Stimulated activated CD4-positive, alpha-beta T cell treated with anti-CD3 and anti-CD28 coated beads, Interleukin-4, amount 100 ng/mL, for 48 hours (primary cell): ENCODE measurements at places on chromosomes 5 and 9.

- no peak for DNase-seq
These were observed 3.7 kb downstream of the LSM11 start for GRCh38 chr5:157747173-157747740.

DNA sequence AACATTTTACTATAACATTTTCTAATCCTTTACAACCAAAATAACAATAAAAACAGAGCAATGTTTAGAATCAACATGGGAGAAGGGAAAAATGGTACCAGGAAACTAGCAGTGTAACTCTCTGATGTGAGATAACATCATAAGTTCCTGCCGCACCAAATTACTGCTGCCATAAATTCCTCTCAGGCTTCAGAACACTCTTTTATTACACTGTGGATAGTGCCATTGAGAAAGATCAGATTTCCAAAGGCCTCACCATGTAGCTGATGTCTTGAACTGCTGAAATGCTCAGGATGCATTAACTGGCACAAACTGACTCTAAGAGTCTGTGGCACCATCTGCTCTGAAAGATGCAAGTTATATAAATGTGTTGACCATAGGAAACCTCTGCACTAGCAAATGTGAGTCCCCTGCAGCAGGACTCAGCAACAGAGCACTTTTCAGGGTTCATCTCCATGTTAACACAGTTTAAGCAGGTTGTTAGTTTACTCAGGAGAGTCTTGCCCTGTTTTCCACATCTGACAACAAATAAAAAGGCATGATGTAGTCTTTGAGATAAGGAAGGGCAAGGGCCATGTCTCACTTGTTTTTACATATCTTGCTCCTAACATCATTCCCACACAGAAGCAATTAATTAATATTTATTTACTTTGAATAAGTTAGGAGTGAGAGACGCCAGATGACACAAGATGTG lies 218.1 kb downstream of the CETN3 start:
- no peak for DNase-seq

DNA sequence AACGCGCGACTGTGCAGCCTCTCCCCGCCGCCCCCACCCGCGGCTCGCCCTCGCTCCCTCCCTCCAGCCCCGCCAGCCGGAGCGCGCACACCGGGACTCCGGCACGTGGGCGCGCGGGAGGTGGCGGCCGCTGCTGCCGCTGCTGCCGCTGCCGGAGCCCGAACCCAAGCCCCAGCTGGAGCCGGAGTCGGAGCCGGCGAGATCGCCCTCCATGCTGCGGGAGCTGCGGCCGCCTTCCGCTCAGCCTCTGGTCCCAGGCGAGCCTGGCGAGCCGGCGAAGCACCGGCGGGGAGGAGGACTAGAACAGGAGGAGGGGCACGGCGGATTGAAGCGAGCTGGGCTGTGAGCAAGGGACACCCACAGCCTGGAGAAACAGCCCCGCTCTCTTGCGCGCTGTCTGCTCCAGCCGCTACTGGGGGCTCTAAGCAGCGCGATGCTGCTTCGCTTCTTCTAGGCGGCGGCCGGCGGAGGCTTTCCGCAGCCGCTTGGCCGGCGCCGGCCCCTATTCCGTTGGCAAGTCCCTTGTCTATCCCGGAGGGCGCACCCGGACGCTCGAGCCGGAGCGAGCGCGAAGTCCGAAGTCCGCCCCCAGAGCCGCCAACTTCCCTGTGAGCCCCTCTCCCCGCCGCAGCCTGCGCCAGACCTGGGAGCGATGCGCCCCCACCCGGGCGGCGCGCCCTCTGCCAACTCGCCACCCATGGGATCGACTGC lies 598.7 kb upstream of the SGCD start:
- DNase-seq, result no peak

- no peak for DNase-seq
These were observed 134.8 kb upstream of the BOD1 start for GRCh38 chr5:173751266-173751600.

- no peak for DNase-seq
These were observed 14.0 kb downstream of the MCC start for GRCh38 chr5:113474100-113474728.

DNA sequence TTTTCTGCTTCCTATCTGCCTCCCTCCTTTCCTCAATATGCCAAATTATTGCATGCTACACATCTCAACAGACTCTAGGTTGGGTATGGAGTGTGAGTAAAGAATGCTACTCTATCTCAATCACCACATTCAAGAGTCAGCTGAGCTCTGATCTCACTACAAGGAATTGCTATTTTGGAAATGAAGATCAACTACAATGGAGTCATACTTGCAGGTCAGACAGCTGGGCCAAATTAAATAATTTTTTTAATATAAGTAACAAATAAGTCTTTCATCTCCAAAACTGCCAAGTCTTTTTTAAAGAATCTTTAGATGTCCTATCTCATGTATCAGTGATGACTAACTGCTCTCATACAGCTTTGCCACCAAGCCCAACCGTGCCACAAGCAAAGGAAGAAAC lies 64.0 kb downstream of the DEPDC1B start:
- no peak for DNase-seq

GRCh38 chr9:98778711-98779530 lies 17.4 kb downstream of the ANKS6 start:
- DNase-seq, result no peak

DNA sequence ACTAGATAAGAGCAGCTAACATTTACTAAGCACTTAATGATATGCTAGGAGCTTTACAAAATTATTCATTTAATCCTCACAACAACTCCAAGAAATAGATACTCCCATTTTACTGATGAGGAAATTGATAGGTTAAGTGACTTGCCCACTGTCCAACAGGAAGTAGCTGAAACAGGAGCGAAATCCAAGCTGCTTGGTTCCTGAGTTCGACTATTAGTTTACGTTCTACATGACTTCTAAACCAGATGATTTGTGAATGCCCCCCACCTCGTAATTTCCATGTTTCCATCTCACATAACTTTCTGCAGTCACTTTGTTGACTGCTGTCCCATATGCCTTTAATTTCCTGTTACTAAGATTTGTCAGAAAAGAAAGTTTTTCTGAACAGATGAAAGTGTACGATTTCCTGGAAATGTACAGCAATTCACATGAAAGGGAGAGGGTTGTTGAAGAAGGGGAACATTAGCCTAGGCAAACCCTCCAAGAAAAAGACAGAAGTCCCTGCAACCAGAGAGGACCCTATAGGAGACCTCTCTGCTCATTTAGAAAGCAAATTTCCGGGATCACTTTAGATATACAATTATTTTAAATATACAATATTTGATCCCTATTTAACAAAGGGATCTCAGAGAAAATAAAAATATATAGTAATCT lies 279.1 kb upstream of the EFNA5 start:
- DNase-seq, result no peak

- no peak for DNase-seq
These were observed 33.9 kb downstream of the HABP4 start for GRCh38 chr9:96483733-96484390.

DNA sequence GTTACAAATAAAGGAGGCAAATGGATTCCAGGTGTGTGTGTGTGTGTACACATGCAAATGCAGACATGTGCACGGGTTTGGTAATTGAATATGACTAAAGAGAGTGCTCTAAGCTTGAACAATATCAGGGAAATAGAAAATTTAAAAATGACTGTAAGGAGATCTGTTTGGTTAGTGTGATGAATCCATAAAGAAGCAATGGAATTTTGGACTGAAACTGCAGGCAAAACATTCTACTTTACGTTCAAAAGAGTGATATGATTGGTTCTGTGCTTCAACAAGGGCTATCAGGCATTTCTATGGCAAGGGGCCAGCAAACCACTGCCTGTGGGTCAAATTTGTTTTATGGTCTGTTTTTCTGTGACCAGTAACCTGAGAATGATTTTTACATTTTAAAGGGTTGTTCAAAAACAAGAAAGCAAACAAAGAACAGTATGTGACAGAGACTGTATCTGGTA lies 332.8 kb upstream of the KLF9 start:
- no peak for DNase-seq

DNA sequence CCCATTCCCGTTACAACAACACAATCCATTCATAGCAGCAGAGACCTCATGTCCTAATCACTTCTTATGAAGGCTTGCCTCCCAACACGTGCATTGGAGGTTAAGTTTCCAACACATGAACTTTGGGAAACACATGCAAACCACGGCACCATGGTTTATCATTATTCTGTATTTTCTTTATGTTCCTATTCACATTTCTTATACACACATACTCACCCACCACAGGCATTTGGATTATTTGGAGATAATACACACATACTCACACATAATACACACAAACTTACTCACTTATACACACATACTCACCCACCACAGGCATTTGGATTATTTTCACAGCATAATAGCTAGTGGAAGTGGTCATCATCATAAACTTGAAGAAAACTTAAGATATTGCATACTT lies 75.6 kb downstream of the C7 start:
- no peak for DNase-seq

DNA sequence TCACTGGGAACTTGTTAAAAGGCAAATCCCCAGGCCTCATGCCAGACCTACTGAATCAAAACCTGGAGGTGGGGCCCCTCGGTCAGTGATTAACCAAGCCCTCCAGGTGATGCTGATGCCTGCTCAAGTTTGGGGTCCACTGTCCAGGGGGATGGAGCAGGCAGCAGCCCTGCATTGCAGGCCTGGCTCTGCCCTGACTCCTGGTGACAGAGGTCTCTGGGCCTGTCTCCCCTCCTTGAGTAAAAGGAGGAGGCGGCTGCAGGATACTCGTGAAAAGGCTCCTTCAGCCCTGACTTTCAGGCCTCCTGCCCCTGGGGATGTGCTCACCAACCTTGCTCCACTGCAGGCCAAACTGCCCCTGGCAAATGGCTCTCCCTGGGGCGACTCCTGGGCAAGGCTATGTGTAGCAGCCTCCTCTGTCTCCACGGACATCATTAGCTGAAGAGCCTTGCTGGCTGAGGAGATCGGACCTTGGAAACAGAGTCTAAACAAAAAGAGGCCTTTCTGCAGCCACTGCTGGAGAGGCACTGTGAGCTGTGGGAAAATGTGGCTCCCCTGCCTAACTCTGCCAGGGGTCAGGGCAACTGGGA lies 134.8 kb upstream of the ALDH1B1 start:
- DNase-seq, result no peak

GRCh38 chr5:40221796-40222195 lies 457.9 kb upstream of the PTGER4 start:
- DNase-seq, result no peak

GRCh38 chr5:160352308-160352707 lies 18.1 kb downstream of the C1QTNF2 start:
- DNase-seq, result no peak

GRCh38 chr5:25190521-25191000 lies 545.8 kb upstream of the CDH10 start:
- no peak for DNase-seq

DNA sequence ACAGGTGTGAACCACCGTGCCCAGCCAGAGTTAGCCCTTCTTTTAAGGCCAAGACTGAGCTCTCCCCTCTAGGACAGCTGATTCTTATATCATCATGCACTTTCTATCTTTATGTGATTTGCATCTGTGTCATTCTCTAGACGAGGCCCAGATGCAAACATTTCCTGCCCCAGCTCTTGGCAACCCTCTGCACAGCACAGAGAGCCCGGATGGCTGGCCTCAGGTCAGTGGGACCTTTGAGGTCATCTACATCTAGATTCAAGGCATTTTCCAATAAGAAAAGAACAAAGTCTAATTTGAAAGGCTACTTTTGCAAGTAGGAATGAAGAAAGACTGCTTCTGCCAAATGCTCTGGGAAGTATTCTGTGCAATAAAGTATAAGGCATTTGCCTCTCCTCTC lies 109.0 kb upstream of the DAB2 start:
- no peak for DNase-seq

GRCh38 chr9:114430457-114430856 lies 42.7 kb upstream of the AKNA start:
- no peak for DNase-seq

DNA sequence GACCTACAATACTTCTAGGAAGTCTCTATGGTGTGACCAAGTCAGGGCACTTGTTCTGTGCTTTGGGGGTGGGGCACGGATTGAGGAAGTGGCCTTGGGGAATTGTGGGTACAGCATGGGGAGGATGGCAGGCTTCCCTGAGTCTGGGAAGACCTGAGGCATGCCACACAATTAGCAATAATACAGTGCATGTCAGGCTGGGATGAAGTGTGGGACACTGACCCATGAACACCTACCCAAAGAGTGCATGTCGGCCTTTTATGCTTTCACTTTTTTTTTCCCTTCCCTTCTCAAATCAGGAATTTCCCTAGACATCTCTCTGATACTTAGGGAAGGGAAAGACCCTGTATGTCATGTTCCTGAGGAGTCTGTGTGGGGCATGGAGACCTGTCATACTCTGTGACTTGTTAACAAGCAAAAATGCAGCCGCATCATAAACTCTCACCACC lies 146.4 kb downstream of the PALM2AKAP2 start:
- no peak for DNase-seq

DNA sequence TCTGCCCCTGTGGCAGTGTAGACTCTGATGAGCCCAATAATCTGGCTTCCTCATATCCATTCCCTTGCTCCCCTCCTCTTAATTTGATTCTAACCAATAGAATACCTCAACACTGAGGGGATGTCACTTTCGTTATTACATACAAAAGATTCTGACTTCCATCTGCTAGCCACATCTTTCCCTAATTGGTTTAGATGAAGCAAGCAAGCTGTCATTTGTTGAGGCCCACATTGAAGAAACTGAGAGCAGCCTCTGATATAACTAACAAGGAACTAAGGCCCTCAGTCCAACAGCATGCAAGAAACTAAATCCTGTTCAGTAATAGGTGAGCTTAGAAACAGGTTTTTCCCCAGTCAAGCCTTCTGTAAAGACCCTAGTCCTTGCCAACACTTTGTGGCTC lies 5.8 kb downstream of the ADAMTS6 start:
- DNase-seq, result no peak

DNA sequence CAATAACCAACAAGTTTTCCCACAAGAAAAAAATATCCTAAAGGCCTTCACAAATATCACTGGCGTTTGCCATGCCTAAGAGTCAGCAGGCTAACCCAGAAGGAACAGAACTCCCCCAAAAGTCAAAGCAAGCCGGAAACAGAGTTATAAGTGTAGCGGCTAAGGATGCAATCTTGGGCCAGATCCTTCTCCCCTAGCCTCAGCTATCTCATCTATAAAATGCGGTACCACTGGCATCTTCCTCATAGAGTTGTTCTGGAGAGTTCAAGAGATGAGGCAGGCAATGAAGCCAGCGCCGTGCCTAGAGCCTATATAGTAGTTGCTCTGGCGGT lies 632 bp downstream of the DPM2 start:
- DNase-seq, result no peak
